ENCODE measurements at places on chromosomes 12 and 14. TPM values are rescaled to one million over a fixed set of nuclear protein-coding genes. Genes with fewer than 3 reads are reported as not detected.

DNA sequence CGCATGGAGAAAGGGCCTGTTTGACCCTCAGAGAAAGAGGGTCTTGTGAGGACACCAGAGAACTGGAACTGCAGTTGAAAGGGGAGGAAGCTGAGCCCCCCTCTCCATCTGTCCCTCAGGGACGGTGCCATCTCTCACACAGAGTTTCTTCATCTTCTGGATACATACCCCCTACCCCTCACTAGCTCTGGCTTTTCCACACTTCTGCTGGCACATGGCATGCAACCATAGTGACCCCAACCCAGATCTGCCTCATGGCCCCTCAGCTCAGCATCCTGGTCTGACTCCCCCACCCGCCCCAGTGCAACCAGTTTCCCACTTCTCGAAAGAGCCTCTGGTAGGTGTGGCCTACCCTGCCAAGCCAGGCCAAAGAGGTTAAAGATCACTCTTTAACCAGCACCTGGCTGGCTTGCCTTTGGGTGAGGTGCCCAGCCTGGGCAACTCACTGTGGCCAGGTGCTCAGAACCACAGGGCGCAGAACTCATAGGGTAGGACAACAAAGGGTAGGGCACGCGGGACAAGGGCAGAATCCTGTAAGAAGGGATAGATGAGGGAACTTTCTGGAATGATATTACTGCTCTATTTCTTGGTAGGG is 25.8 kb downstream of the GALNT16 start:
- peaks cover 14% of the 10 kb centered on the region for H3K4me1 ChIP-seq
- H3K36me3 ChIP-seq = no peaks in the 10 kb centered on the region
- H3K27me3 ChIP-seq = no peaks in the 10 kb centered on the region
- H3K4me3 ChIP-seq = no peak overlapping the region
- no peak for DNase-seq

DNA sequence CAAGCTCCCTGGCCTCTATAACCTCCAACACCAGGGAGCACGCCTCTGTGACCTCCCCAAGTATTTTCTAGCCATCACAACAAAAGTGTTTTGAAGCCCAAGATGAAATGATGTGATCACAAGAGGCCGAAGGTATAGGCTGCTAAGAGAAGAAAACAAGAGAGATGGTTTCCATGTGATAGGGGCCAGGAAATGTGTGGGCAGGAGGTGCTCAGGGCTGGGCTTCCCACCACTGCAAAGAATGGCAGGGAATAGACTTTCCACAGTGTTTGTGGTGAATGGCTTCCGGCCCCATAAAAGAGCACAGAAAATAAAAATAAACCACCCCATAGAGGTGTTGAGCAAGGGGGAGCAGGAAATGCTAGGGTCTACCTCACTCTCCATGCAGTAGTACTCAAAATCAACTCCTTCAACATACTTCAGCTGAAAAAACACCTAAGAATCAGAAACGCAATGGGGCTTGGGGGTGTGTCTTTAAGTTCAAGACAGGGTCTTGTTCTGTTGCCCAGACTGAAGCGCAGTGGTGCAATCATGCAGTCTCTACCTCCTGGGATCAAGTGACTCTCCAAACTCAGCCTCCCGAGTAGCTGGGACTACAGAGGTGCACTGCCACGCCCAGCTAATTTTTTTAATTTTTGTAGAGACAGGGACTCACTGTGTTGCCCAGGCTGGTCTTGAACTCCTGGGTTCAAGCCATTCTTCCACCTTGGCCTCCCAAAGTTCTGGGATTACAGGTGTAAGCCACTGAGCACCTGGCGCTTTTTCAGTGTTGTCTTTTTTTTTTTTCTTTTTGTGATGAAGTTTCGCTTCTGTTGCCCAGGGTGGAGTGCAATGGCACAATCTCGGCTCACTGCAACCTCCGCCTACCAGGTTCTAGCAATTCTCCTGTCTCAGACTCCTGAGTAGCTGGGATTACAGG is 27.1 kb downstream of the DAD1 start:
- peaks cover 11% of the 10 kb centered on the region for H3K36me3 ChIP-seq
- no peak overlapping the region for H3K4me3 ChIP-seq
- peak overlapping the region; percentile 95 for H3K27ac ChIP-seq
- H3K4me1 ChIP-seq = peaks cover 67% of the 10 kb centered on the region
- H3K27me3 ChIP-seq = no peaks in the 10 kb centered on the region

DNA sequence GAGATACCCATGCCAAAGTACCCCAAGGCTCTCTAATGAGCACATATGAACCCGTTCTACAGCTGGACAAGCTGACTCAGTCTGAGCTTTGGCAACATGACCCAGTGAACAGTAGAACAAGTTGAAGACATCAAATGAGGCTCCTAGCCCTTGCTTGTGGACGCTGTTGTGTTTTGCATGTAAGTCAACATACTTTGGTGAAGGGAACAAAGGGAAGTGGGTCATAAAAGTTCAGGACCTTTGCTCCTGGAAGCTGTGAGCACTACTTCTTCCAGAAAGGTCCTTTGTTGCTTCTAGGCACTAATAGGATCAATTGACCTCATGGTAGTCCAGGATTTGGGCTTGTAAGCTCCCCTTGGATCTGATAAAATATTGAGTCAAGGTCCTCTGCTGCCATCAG is 613.5 kb upstream of the TBX3 start:
- H3K27ac ChIP-seq = no peak overlapping the region
- H3K4me1 ChIP-seq = no peaks in the 10 kb centered on the region
- H3K27me3 ChIP-seq = no peaks in the 10 kb centered on the region

- no peak overlapping the region for H3K4me3 ChIP-seq
- no peaks in the 10 kb centered on the region for H3K4me1 ChIP-seq
- H3K27ac ChIP-seq = no peak overlapping the region
- H3K27me3 ChIP-seq = no peaks in the 10 kb centered on the region
- no peak for DNase-seq
- H3K36me3 ChIP-seq = no peaks in the 10 kb centered on the region
Measured at GRCh38 chr12:3720772-3721171, 32.1 kb downstream of the CRACR2A start.

DNA sequence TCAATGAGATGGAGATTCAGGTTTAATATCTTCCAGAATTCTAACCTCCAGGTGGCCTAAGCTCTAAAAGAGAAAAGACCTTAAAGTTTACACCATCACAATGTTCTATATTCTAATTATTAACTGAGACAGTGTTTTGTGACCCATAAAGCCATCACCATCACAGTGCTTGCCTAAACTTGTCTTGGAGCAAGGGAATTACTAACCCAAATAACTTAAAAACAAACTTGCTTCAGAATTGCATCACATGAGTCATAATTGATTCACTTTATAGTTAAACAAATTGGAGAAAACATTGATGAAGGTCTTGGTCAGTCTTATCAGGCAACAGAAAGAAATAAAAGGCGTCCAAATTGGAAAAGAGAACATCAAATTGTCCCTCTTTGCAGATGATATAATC is 54.5 kb upstream of the ALG10 start:
- H3K36me3 ChIP-seq = no peaks in the 10 kb centered on the region
- no peak overlapping the region for H3K27ac ChIP-seq
- no peaks in the 10 kb centered on the region for H3K4me1 ChIP-seq

- no peaks in the 10 kb centered on the region for H3K27me3 ChIP-seq
- no peak for DNase-seq
- peak overlapping the region; percentile 47 for H3K27ac ChIP-seq
Measured at GRCh38 chr12:103933237-103933636, 3.0 kb downstream of the HSP90B1 start.

- DNase-seq = no peak
- H3K27me3 ChIP-seq = no peaks in the 10 kb centered on the region
- no peaks in the 10 kb centered on the region for H3K4me1 ChIP-seq
- no peaks in the 10 kb centered on the region for H3K36me3 ChIP-seq
- H3K4me3 ChIP-seq = no peak overlapping the region
Measured at GRCh38 chr14:66383257-66383656, 102.9 kb upstream of the CCDC196 start.

DNA sequence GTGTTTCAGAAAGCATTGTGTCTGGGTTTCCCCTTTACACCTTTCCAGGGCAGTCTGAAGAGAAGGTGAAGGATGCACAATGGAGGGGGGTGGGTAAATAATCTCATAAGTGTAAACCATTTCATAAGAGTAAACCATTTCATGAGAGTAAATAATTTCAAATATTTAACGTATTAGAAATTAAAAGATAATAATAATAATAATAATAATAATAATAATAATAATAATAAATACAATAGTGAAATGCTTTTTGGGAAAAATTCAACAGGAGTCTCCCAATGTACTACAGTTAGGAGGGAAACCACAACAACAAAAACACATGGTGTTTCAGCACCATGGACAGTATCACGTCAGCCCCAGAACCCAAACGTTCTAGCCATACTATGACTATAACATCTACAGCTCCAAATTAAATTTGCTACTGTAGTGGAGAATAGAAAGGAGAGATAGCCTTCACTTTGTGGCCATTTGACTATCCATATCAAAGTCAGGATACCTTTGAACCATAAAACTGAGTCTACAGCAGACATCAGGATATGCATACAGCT is 691.8 kb downstream of the BCL11B start:
- no peaks in the 10 kb centered on the region for H3K27me3 ChIP-seq
- no peak overlapping the region for H3K4me3 ChIP-seq
- no peak overlapping the region for H3K27ac ChIP-seq

DNA sequence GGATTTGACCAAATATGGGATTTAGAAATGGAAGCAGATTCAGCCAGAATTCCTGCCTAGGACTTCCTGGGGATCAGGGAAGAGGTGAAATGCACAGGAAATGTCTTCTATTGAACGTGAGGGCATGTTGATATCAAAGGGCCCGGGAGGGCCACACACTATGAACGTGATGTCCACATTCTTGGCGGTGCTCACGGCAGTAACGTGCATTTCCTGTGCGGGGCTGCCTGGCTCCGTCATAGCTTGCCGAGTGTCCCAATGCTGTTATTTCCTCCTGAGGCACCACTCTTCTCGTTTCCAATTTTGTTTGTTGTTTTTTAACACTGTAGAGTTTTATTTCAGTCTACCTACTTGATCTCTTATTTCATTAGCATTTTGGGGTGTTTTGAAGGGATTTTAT is 67.3 kb downstream of the ZNF664 start:
- no peaks in the 10 kb centered on the region for H3K4me1 ChIP-seq
- H3K36me3 ChIP-seq = no peaks in the 10 kb centered on the region
- no peak for DNase-seq
- no peak overlapping the region for H3K4me3 ChIP-seq
- no peaks in the 10 kb centered on the region for H3K27me3 ChIP-seq

DNA sequence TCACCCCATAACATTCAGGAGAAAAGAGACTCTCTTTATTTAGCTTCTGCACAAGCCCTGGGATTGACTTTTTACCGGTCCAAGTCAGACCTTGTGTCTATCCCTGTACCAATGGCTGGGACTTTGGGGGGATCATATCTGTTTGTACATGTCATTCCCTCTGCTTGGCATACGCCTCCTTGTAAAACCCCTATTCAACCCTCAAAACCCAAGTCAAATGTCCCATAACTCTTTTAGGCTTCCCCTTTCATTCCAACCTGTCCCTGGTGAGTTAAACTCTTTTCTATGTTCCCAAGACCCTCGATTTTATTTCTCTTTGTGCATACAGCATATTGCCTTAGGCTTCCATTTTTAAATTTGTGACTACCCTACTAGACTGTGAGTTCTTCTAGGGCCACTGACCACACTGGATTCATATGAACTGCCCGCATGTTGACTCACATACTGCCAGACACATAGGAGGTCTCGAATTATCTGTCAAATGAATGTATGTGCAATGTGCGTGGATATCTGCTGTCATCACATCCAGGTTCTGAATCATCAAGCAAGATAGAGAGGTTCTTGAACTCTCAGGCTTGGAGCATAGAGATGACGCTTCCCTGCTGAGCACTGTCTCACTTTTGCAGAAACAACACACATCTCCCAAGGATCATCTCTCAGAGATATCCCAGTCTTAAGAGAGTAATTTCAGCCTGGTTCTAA is 548.6 kb upstream of the TBX3 start:
- no peak overlapping the region for H3K27ac ChIP-seq
- H3K4me3 ChIP-seq = no peak overlapping the region
- no peaks in the 10 kb centered on the region for H3K27me3 ChIP-seq
- no peaks in the 10 kb centered on the region for H3K36me3 ChIP-seq

- H3K4me3 ChIP-seq = no peak overlapping the region
- H3K36me3 ChIP-seq = no peaks in the 10 kb centered on the region
- H3K4me1 ChIP-seq = no peaks in the 10 kb centered on the region
- no peaks in the 10 kb centered on the region for H3K27me3 ChIP-seq
- no peak for DNase-seq
Measured at GRCh38 chr14:97331058-97331457, 533.9 kb downstream of the VRK1 start.

- no peak overlapping the region for H3K4me3 ChIP-seq
- H3K4me1 ChIP-seq = peaks cover 20% of the 10 kb centered on the region
- H3K27ac ChIP-seq = no peak overlapping the region
- no peak for DNase-seq
Measured at GRCh38 chr12:27517961-27518665, 5.9 kb upstream of the PPFIBP1 start.

GRCh38 chr12:129009833-129010622 is 156.8 kb downstream of the GLT1D1 start:
- H3K4me3 ChIP-seq = no peak overlapping the region
- H3K27ac ChIP-seq = no peak overlapping the region
- no peaks in the 10 kb centered on the region for H3K27me3 ChIP-seq
- H3K36me3 ChIP-seq = no peaks in the 10 kb centered on the region
- DNase-seq = no peak
- no peaks in the 10 kb centered on the region for H3K4me1 ChIP-seq

Gene KIF5A
- total RNA-seq = 0.67 TPM

Gene CLEC1B
- not detected for total RNA-seq

Gene KLRG1
- total RNA-seq = 4.3 TPM
